ENCODE measurements at places on chromosomes 4 and X.

- DNase-seq, result no peak
Measured at GRCh38 chrX:78375894-78376293, 48.5 kb upstream of the CYSLTR1 start.

- no peak for DNase-seq
Measured at GRCh38 chrX:123036401-123036800, 147.7 kb upstream of the GRIA3 start.

DNA sequence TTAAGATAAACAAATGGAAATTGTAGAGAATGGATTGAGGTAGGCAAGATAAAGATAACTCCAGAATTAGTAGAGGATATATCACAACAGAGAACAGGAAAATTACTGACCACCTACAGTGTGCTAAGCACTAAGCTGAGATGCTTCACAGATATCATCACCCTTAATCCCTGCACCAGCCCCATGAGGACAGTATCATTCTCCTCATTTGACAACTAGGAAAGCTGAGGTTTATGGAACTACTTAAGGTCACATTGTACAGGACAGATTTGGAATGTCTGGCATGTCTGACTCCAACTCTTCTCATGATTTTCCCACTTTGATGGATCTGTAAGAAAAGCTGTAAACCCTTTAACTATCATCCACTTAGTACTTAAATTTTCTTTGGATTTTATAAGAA is 95.5 kb downstream of the CASK start:
- no peak for DNase-seq

DNA sequence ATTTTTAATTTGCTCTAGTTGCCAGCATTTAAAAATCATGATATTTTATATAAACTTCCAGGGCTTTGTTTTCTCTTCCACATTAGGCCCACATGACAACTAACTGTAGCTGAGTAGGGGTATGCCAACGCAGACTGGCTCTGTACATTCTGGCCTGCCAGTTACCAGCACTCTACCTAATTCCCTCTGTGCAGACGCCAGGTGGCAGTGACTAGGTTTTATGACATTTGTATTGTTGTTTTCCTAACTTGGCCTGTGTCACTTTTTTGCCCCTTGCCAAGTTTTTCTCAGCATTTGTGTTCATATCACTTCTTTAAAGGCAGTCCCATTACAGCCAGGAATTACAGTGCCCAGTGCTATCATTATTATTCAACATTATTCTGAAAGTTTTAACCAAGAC is 347.5 kb downstream of the NKX6-1 start:
- DNase-seq, result no peak

DNA sequence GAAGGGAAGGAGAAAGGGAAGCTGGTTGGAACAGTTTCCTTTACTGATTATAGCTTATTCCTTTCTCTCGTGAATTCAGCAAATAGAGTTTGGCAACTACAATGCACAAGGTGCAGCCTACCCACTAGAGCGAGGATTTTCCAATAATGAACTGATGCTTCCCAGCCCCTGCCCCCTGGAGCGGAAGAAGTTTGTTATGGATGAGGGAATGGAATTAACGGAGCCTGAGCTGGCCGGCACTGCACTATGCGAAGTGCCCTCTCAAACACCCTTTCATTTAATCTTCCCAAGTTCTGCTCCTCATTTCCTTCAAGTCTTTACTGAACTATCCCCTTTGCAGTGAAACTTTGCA is 42.5 kb upstream of the CBR4 start:
- no peak for DNase-seq

GRCh38 chrX:101429934-101430333 is 21.9 kb downstream of the HNRNPH2 start:
- no peak for DNase-seq

GRCh38 chr4:161564230-161564834 is 599.5 kb downstream of the FSTL5 start:
- no peak for DNase-seq
